ENCODE measurements at places on chromosomes 5 and 9. TPM values are rescaled to one million over a fixed set of nuclear protein-coding genes. Genes with fewer than 3 reads are reported as not detected.

Gene SLC25A2
- 1.4 TPM for total RNA-seq

Gene FXN
- 5.5 TPM for total RNA-seq

Gene SPATA31A3
- not detected for total RNA-seq

DNA sequence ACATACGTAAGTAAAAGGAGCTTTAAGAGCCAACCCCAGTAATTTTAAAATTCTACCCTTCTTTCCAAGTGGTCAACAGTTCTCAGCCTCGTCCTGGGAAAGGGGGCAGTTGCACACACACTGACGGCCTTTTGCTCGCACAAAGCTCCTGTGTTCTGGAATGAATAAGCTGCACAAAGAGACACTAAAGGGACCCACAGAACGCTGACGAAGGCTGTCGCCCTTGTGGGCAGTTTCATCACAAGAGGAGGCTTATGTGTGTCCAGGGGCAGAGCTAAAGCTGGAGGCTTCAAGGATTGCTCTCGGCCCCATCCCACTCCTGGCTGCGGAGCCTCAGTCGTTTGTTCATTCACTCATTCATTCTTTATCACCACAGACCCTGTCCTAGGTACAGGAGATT, 67.0 kb upstream of the NEK6 start:
- DNase-seq = no peak

- DNase-seq = no peak
Observed at GRCh38 chr5:5195128-5195918, 55.2 kb downstream of the ADAMTS16 start.

GRCh38 chr5:127072861-127073846, at the start of gene C5orf63:
Gene C5orf63 (minus strand): TSS chr5:127073502. CDS start chr5:127058995, 14,507 bp downstream.
- peak; percentile 74 for DNase-seq

DNA sequence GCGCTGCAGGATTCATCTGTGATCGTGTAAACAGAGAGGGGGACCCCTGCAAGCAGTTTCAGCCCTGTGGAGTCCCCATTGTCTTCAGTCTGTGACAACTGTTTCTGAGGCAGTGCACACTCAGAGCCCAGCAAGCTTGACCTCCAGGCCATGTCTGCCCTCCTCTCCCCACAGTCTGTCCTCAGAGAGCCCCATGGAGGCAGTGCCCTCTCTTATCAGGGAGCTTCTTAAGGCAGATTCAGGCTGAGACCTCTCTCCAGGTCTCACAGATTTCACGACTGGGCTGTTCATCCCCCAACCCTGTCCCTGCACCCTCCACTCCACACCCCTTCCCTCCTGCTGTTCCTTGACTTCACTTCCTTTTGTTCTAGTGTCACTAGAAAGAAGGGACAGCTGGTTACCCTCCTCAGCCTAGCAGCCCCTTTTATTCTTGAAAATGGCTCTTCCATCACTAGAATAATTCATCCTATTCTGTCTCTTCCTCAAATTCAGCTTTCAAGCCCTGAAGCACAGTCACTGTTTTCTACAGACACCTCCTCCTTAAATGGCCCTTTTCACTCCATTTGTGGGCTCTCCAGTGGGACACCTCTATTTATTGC, 218.4 kb downstream of the MED10 start:
- no peak for DNase-seq

DNA sequence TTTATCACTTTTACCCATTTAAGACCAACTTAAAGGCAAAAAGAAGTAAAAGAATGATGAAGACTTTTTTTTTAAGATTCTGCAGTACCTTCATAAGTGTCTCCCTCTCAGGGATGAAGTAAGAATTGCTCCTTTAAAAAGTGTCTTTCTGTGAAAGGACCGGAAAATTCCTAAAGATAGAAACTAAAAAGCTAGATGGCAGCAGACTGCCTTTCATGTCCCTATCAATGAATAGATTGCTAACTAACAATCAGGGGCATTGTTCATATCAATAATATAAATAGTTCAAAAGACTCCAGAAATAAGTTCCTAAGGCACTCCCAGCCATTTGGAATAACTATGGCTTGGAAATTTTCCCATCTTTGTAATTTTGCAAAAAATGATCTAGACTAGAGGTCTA, 558.0 kb downstream of the PDE4D start:
- no peak for DNase-seq

GRCh38 chr5:119078861-119079260, 8.0 kb downstream of the DMXL1 start:
- DNase-seq = no peak

DNA sequence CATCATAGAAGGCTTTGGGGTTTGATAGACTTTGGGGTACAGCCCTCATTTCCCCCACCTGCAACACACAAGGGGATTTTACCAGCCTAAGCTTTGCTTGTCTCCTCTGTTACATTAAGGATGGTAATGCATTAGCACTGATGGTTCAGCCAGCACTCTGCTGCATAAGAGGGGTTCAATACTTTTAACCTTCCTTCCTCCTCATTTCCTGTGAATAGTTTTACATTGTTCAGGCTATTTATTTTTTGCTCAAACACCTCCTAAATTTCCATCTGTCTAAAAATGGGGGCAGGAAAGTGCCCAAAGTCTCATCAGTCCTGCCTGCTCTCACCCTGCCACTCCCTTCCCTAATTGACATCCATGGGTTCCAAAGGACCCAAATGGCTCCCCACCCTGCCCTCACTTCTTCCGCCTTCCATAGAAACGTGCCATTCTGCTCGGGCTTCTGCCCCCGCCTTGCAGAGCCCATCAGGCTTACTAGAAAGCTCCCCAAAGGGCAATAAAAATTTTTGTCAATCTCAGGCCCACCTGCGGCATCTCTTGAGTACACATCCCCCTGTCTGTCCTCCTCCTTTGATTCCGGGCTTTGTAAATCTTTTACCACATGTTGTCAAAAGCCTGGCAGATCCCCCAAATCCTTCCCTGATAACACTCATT, 239.5 kb upstream of the SLC24A2 start:
- no peak for DNase-seq

GRCh38 chr9:16236311-16236710, 634.2 kb downstream of the BNC2 start:
- no peak for DNase-seq

DNA sequence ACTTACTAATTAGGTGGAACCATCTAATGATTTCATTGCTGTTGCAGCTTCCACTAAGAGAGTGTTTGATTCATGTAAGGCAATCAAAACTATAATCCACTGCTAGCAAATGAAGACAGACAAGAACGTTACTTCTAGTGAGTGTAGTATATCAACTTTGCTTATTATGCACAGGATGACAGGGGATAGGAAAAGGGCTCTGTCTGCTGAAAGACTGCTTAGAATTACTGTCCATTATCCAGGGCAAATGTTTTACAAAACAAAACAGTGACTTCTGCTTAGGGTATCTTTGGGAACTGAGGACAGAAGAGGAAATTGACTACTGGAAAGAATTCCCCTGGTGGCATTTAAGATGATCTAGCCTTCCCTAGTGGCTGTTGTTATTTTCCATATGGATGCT, 40.2 kb downstream of the PLPPR1 start:
- no peak for DNase-seq

DNA sequence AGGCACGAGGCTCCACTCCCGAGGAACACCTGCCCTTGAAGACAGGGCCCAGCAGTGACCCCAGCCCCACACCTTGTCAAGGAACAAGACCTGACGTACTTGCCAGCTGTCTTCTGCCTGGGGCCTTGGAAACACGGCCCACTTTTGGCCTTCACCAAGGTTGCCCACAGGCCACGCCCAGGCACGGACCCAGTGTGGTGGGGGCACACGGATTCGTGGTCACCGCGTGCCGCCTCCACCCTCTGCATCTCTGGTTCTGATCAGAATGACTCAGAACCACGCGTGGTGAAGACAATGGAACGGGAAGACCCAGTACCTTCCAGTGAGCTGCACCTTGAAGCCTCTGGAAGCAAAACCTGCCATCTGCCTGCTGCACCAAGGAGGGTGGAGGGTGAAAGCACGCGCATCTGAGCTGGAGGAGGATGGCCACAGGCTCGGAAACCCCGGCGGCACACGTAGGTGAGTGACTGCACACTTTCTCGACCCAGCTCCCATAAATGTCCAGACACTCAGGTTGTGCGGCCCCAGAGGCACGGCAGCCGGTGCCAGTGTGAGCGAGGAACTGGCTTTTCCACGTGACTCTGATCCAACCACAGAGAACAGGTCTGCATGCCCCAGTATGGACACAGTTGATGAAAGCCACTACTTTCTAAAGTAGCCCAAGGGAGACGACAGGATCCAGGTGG, 36.5 kb downstream of the LPCAT1 start:
- no peak for DNase-seq

DNA sequence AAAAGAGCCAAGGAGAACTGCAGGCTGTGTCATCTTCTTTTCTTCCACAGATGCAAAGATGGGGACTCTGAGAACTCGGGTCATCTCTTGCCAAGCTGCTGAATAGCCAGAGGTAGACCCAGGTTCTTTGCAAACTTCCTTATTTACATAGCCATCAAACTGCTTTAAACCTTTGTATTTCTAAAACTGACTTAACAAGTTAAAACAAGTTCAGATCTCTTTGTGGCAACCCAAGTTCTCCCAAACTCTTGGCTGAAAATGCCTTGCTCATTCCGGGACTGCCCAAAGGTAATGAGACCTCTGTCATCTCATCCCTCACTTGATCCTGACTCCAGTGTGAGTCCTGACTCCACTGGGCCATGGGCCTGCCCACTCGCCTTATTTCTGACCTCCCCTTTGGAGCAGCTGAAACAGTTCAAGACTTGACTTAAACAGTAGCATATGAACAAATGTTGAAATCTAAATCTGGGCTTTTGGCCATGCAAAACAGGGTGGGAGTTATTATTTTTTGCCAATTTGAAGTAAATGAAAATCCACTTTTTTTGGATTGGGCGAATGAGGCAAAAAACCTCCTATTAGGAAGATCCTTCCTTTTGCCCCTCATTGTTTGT, 50.6 kb downstream of the FBXL7 start:
- no peak for DNase-seq

Data from transverse colon (tissue), 4 donors.